ENCODE measurements at places on chromosomes 16 and 17. TPM values are rescaled to one million over a fixed set of nuclear protein-coding genes. Genes with fewer than 3 reads are reported as not detected.

GRCh38 chr17:79570653-79571052, 40.2 kb downstream of the RBFOX3 start:
- no peak for DNase-seq

GRCh38 chr16:14329727-14330350, 258.7 kb downstream of the MRTFB start:
- DNase-seq, result no peak

DNA sequence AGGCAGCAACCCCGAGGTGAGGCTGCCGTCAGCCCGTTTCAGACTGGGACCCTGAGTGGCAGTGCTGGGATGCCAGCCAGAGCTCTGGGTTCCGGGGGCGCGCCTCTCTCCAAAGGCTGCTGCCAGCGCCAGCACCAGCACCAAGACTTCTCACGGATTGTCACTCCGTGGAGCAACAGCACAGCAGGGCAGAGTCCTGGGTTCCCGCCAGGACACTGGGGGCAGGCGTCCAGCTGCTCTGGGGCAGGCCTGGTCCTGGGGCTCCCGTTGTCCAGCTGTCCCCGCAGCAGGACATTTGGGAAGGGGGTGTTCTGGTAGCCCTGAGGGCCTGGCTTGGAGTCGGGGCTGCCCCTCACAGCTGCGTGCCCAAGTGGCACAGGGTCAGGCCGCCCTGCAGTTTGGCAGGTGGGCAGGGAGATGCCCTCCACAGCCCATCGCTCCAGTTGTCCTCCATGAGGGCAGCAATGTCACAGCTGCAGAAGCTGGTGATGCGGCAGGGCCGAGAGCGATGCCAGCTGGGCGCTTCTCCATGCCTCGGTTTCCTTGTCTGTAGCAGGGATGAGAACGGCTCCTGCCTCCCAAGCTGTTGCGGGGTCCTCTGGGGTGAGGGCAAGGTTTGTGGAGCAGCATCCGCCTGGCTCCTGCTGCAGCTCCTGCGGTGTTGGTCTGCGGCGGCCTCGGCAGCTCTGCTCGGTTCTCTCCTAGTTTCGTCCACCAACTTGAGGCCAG, 137.3 kb upstream of the CIBAR2 start:
- no peak for DNase-seq

DNA sequence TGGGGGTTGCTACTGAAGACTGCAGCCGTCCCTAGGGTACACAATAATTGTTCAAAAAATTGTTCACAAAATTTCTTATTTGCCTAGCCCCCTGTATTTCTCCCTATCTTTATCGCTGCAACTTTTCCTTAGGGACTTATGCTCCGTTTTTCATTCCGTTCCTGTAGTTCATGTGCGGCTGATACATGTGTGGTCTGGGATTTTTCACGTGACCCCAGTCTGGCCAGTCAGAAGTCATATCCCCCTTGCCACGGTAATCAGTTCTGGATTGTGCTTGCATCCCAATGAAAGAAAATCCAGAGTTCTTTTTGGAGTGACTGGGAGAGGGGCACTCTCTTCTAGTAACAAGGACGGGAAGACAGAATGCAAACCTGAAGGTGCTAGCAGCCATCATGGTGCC, 610.7 kb upstream of the C16orf82 start:
- DNase-seq, result no peak

GRCh38 chr16:89129378-89129777, 35.7 kb downstream of the ACSF3 start:
- no peak for DNase-seq

DNA sequence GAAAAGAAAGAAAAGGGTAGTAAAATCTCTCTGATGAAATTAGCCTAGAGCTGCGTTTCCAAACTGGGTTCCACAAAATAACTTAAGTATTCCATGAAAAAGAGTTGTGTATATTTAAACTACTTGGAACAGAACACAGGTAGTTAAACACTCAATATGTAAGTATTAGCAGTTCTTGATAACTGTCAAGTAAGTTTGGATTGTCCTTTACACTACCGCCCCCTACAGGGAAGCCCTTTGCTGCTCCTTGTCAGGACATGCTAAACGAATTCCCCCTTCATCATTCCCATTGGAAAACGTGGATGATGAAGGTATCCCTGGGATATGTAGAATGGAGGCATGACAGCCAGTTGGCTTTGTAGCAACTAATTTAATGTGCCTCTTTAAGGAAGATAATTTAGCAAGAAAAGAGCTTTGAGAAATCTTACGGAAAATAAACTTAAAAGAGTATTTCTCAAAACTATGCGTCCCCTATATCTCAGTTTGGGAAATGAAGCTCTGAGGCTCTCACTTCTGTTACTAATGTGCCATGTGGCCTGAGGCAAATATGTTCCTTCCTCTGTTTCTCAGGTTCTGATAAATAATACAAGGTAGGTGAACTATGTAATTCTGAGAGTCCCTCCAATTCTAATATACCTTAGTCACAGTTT, 18.8 kb downstream of the NCBP3 start:
- DNase-seq, result peak; percentile 44

GRCh38 chr16:8798174-8798527, 512 bp downstream of the PMM2 start:
- DNase-seq, result no peak

DNA sequence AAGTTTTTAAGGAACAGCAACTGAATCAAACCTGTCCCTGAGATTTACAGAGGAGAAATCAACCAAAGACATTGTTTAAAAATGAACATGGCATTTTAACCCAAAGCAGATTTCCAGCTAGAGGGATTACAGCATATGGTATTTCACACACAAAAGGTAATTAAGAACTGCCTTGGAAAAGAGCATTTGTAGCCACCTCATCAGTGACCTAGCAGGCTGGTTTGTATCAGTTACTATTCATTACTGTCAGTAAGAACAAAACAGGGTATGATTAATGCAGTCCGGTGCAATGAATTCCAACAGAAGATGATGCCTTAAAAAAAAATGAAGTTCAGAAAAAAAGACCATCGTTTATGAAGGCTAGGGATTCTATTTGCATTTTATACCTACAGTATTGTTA, 219.9 kb downstream of the CHD9NB start:
- peak; percentile 32 for DNase-seq

DNA sequence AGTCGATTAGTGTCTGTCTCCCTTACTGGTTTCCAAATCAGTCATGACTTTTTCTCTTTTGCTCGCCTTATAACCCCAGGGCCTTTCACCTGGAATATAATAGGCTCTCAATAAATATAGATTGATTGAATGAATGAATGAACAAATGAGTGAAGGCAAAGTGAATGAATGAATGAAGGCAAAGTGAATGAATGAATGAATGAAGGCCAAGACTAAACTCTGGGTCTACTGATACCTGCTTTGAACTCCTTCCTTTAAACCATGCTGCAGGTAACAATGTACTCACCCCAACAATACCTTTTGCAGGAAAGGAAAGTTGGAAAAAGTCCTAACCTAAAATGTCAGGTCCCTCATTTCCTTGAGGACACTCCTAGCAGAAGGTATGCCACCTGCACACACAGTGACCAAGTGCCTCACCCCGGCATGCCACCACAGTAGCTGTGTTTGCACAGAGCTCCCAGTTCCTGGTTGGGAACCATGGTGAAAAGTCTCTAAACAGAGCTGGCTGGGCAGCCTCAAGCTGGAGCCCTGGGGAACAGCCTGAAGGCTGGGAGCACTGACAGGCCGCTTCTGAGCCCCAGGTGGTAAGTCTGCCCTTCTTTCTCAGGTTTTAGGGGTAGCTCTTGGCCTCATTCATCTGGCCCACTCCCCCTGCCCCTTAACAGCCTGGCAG, 42.7 kb upstream of the ANKFN1 start:
- no peak for DNase-seq

The HCRT gene
- polyA plus RNA-seq, result not detected

The RNU2-1 gene
- polyA plus RNA-seq, result 1.2 TPM

The HNF1B gene
- polyA plus RNA-seq, result 33.7 TPM

The KRT9 gene
- polyA plus RNA-seq, result not detected
